Omental fat pad (tissue), 4 donors: ENCODE measurements at places on chromosomes 1 and 21. TPM values are rescaled to one million over a fixed set of nuclear protein-coding genes. Genes with fewer than 3 reads are reported as not detected.
A peak's percentile ranks its signal among the peaks of the same experiment; 100 is the strongest.

GRCh38 chr1:211932231-211932932 is 101.8 kb upstream of the LPGAT1 start:
- DNase-seq, result no peak

GRCh38 chr1:11434501-11434900 is 44.5 kb upstream of the DISP3 start:
- no peak for DNase-seq

- DNase-seq, result no peak
These were observed 10.7 kb downstream of the MR1 start for GRCh38 chr1:181044449-181044966.

DNA sequence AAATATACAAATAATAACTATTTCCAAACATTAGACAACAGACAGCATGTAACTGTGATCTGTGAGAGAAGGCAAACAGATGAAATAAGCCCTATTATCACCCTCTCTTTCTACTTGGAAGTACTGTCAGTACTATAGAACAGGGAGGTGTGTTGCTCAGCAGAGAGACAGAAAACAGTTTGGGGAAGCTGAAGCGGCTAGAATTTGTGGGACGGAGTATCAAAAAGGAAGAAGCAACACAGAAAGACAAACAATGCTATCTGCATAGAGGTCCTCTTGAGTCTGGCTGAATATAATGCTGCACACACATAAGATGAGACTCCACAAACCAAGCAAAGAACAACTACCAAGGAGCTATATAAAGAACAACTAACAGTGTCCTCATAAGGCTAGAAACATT is 59.4 kb downstream of the ZZZ3 start:
- DNase-seq, result no peak

DNA sequence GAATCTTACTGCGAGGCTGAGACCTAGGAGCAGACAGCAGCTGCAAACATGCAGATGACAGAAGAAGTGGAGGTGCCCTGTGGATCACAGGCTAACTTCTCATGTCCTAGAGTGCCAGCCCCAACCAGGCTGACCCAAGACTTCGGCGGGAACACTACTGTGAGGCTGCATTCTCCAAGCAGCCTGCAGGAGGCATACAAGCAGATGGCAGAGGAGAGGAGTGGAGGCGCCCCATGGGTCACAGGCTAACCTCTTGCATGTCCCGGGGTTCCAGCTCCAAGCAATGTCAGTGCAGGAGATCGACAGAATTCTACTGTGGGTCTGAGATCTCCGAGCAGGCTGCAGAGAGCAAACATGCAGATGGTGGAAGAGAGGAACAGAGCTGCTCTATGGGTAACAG is 98.1 kb upstream of the ZNF678 start:
- no peak for DNase-seq

GRCh38 chr1:162536511-162536910 is 25.0 kb upstream of the UAP1 start:
- DNase-seq, result no peak

GRCh38 chr1:178571807-178572206 is 58.9 kb downstream of the TEX35 start:
- no peak for DNase-seq

DNA sequence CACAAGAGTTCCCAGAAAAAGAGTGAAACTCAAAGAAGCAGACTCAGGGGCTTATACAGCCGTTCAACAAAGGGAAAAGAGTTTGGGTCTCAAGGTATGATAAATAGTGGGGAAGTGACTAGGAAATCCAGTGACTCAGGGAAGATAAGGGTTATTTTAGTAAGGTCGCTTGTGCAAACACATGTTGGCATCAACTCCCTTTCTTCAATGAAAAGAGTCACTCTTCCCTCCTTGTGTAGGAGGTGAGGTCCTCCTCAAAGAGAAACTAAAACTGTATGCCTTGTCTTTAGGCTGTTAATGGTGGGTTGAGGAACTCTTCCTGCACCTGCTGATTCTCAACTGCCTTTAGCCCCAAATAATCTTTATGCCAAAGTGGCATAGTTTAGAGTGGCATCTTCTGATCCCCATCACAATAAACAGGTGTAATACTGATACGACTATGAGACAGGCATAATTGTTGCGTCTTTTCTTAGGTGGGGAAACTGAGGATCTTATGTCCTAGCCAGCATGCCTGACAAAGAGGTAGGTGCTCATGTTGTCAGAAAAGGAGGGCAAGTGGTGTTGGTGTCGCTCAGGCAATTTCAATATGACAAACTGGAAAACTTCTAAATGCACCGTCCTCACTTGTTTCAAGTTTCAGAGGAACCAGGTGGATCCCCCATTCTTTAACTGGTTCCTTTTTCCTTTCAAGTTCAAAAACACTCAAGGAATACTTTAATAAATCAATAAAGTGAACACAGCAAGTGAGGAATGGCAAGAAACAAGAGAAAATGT is 294.1 kb upstream of the RUNX1 start:
- DNase-seq, result no peak

GRCh38 chr1:94738371-94738770 is 81.8 kb upstream of the SLC44A3 start:
- no peak for DNase-seq

- no peak for DNase-seq
These were observed 394.1 kb downstream of the PBX1 start for GRCh38 chr1:164953098-164953497.

DNA sequence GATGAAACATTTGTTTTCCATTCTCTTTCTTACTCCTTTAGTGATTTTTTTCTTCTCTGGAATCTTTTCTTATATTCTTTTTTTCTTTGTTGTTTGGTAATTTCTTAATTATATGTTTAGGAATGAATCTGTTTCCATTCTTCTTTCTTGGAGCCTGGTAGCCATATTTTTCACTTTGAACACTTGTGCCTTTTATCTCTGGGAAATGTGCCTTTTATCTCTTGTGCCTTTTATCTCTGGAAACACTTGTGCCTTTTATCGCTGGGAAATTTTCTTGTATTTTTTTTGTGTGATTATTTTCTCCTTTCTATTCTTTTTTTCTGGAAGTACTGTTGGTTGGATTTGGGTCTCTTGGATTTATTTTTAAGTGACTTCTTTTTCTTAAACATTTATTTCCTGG is 118.2 kb downstream of the LEPR start:
- no peak for DNase-seq

DNA sequence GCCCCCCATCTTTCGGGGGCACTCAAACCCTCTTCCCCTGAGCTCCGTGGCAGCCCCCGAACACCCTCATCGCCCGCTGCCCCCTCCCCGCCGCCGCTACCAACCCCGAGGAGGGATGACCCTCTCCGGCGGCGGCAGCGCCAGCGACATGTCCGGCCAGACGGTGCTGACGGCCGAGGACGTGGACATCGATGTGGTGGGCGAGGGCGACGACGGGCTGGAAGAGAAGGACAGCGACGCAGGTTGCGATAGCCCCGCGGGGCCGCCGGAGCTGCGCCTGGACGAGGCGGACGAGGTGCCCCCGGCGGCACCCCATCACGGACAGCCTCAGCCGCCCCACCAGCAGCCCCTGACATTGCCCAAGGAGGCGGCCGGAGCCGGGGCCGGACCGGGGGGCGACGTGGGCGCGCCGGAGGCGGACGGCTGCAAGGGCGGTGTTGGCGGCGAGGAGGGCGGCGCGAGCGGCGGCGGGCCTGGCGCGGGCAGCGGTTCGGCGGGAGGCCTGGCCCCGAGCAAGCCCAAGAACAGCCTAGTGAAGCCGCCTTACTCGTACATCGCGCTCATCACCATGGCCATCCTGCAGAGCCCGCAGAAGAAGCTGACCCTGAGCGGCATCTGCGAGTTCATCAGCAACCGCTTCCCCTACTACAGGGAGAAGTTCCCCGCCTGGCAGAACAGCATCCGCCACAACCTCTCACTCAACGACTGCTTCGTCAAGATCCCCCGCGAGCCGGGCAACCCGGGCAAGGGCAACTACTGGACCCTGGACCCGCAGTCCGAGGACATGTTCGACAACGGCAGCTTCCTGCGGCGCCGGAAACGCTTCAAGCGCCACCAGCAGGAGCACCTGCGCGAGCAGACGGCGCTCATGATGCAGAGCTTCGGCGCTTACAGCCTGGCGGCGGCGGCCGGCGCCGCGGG is 837 bp downstream of the FOXD3 start:
- DNase-seq, result no peak

DNA sequence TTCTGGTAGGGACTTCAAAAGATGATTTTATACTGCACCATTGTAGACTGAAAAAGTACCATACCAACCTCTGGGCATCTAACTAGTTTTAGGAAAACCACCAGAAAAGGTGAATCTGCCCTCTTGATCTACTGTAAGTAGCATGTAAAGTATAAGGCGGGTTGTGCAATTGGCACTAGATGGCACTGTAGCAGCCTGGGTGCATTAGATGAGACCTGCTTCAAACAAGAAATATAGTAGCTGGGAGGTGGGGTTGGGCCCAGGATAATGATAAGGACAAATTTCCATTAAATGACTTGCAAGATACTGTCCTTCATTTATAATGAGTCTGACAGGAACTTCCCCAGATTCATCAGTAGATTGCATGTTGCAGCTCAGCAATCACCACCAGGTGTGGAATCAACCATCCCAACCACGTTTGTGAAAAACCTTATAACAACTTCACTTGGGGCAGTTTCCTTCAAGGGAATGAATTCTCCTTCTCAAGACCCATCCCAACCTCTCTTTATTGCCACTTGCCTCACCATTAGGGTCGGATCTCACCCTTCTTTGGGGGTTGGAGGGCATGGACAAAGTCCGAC is 37.3 kb upstream of the IL10 start:
- no peak for DNase-seq

DNA sequence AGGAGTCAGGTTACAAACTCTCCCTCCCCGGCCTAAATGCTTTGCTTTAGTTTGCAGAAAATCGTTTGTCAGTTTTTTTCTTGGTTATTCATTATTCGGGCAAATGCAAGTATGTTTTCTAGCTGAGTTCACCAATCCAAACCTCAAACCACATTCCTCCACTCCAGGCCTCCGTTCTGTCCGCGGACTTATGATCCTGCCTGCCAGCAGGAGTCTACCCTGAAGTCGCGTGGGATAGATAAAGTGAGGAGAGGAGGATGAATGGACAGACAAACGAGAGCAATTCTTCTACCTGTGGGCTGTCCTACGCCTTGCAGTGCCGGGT is 1.3 kb downstream of the ADAMTS1 start:
- DNase-seq, result no peak

GRCh38 chr1:229148743-229149142 is 122.2 kb upstream of the RAB4A start:
- DNase-seq, result no peak

GRCh38 chr21:46234436-46234950 is 5.9 kb upstream of the LSS start:
- no peak for DNase-seq

GRCh38 chr1:201126832-201127754 is at the start of gene ASCL5:
ASCL5 (minus strand) TSS chr1:201127184; CDS start chr1:201115372, 11,812 bp downstream.
- DNase-seq, result no peak

- no peak for DNase-seq
These were observed 605.5 kb downstream of the SMYD3 start for GRCh38 chr1:245901565-245901964.

DNA sequence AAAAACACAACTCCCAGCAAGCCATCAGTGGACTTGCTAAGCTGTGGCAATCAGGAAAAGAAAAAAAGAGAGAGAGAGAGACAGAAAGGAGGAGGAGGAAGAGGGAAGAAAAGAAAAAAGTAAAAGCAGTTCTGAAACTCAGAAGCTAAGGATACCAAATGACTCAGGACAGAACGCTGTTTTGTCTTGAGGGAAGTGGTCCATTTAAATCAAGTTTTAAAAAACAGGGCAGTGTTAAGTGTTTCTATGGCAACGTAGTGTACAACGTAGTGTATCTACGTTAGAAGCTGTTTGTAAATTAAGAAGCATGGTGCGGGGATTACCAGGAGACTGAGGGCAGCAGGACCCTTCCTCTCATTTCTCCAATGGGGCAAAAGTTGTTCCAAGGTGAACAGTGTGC is 5.8 kb downstream of the ADORA3 start:
- no peak for DNase-seq

DNA sequence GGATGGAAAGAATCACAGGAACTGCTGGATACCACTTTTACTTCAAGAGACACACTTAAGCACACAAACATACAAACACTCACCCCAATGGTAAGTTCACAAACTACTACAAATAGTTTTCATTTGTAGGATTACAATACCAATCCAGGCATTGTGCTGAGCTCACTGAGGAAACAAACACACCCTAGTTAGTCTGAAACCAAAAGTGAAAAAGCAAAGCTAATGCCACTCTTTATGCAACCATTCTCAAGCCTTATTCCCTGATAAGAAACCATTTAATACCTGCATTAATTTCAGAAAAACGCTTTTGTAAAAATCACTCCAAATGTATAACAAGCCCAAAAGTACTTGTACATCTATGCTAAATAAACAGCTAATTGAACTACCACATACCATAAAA is 38.3 kb downstream of the RNF115 start:
- DNase-seq, result no peak

- DNase-seq, result no peak
These were observed 219.8 kb upstream of the PRMT6 start for GRCh38 chr1:106836708-106837107.

- DNase-seq, result no peak
These were observed 2.0 kb upstream of the NID1 start for GRCh38 chr1:236066828-236067386.

DNA sequence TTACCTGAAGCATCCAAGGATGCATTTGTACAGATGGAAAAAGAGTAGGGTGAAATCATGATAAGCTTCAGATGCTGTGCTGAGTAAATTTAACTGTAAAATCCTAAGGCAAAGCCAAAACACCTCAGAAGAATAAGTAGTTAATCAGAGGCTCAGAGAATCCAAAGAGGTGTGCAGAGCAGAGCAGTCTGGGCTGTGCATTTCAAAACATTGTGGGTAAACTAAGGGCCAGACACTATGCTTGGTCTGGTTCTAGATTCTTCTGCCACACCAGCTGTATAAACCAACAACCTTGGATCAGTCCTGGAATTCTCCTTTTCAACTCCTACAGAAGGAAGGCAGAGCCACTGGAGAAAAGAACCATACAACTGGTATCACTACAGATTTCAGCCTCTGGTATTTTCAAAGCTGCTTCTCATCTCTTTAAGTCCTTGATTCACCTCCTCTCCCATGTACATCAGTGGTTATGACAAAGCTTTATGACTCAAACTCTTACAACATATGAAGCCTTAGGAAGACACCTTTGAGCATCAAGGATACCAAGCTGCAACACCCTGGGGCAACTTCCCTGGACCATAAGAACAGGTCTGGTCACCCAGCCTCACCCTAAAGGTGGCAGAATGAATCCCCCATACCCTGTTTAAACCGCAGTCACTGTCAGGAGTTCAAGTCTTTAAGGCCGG is 11.6 kb upstream of the HIPK1 start:
- DNase-seq, result no peak

GRCh38 chr1:151945725-151946722 is 36.7 kb upstream of the THEM4 start:
- DNase-seq, result peak; percentile 85

GRCh38 chr1:70458131-70458530 is 47.1 kb downstream of the CTH start:
- DNase-seq, result no peak

GRCh38 chr1:116919802-116920201 is 10.1 kb downstream of the PTGFRN start:
- no peak for DNase-seq

GRCh38 chr1:97489834-97490233 is 431.0 kb downstream of the DPYD start:
- no peak for DNase-seq

CATSPER4 gene
- total RNA-seq, result not detected

C1orf87 gene
- total RNA-seq, result not detected

IGSF21 gene
- 7.4 TPM for total RNA-seq

MAN1A2 gene
- 50.7 TPM for total RNA-seq

IFNLR1 gene
- 1.1 TPM for total RNA-seq

INAVA gene
- 0.12 TPM for total RNA-seq

CGN gene
- 0.32 TPM for total RNA-seq

EEIG2 gene
- 25.5 TPM for total RNA-seq

PCSK9 gene
- total RNA-seq, result 0.72 TPM

IGSF3 gene
- total RNA-seq, result 2.7 TPM

NBPF15 gene
- total RNA-seq, result 26.7 TPM

NKAIN1 gene
- total RNA-seq, result not detected

SIK1 gene
- 22.7 TPM for total RNA-seq
